Activated T-cell treated with anti-CD3 and anti-CD28 coated beads, Interleukin-2, amount 50 U/mL, for 72 hours (primary cell): ENCODE measurements at places on chromosomes 4 and X.

GRCh38 chr4:74117024-74117534 lies 18.1 kb upstream of the CXCL2 start:
- DNase-seq = no peak

GRCh38 chr4:120963449-120963848 lies 40.9 kb upstream of the PRDM5 start:
- no peak for DNase-seq

- DNase-seq = no peak
Observed at GRCh38 chrX:19720236-19720635, 167.2 kb downstream of the SH3KBP1 start.

DNA sequence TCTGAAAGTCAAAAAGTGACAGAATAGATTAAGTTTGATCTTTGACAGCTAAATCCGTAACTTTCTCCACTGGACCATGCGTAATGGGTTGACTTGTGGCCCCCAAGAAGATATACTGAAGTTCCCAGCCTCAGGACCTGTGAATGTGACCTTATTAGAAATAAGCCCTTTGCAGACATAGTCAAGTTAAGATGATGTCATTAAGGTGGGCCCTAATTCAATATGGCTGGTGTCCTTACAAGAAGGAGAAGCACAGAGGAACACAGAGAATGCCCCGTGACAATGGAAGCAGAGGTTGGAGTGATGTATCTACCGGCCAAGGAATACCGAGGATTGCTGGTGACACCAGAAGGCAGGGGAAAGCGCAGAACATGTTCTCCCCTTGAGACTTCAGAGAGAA lies 14.4 kb downstream of the ENPP6 start:
- no peak for DNase-seq

DNA sequence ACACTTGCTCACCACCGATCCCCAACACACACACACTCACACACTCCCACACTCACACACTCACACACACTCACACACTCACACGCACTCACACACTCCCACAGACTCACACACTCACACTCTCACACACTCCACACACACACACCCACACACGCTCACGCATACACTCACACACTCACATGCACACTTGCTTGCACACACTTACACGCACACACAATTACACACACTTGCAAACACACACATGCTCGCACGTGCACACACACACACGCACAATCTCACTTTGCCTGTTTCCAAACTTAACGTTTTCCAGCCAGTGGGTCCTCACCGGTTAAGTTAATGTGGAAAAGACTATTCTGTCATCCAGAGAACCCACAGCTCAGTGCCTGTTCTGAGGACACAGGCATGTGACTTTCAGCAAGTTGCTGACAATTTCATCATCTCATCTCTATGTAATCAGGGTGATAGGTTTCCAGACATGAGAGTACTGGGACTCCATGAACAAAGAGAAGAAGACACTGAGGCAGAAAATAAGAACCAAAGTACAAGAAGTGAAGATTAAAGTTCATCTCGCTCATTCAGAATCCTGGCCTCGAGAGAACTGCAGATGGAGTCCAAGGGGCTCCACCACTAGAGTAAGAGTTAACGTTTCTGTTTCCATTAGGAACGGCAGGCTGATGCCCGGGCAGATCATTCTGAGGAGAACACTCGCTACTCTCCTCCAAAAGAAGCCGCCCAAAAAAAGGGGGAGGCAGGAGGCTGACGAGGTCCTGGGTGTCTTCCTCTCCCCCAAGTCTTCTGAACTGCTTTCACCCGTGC lies 153.2 kb upstream of the FRG1 start:
- DNase-seq = no peak

- DNase-seq = no peak
Observed at GRCh38 chr4:24319387-24319786, 265.0 kb downstream of the DHX15 start.

DNA sequence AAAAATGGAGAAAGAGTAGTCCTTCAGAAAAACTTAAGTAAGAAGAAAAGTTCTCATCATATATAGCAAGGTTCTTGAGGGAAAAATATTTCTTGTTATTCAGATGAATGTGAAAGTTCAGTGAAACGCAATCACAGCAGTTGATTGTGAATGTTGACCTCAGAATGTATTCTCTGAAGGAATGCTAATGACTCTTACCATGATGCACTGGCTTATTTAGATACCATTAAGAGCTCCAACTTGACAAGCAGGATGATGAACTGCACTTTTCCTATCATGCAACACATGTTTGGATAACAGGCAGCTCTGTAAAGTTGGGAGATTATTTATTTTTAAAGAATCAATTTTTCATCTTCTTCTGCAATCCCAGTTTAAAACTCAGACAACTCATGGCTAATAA lies 115.5 kb upstream of the MYOZ2 start:
- no peak for DNase-seq

DNA sequence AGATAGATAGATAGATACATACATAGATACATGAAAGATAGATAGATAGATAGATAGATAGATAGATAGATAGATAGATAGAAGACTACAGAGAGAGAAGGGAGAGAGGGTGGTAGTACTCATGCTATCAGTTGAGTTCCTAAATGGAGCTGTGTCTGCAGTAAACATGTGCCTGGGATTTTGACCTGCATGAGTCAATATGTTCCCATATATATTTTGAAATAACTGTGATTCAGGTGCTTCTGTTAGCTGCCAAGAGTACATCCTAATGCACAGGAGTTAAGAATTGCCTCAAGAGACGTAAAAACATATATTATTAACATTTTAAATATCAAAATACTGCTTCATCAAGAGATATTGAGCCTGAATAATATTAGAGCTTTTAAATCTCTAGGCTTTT lies 379.4 kb downstream of the GRXCR1 start:
- no peak for DNase-seq

DNA sequence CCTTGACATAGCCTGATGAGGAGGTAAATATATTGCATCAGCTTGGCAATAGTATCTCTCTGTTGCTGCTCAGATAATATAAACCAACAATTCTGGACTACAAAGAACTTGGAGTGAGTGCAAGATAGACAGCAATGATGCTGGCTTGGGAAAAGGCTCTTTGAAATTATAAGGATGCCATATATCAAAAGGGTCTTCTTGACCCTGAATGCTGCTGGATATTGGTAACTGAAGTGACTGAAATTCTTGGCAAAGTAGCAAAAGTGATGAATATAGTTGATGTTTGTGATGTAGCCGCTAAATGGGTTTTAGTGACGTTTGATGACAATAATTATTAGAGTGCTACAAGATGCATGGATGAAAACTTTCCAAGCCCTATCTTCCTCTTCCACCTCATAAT lies 1391.6 kb downstream of the ADGRL3 start:
- DNase-seq = no peak

DNA sequence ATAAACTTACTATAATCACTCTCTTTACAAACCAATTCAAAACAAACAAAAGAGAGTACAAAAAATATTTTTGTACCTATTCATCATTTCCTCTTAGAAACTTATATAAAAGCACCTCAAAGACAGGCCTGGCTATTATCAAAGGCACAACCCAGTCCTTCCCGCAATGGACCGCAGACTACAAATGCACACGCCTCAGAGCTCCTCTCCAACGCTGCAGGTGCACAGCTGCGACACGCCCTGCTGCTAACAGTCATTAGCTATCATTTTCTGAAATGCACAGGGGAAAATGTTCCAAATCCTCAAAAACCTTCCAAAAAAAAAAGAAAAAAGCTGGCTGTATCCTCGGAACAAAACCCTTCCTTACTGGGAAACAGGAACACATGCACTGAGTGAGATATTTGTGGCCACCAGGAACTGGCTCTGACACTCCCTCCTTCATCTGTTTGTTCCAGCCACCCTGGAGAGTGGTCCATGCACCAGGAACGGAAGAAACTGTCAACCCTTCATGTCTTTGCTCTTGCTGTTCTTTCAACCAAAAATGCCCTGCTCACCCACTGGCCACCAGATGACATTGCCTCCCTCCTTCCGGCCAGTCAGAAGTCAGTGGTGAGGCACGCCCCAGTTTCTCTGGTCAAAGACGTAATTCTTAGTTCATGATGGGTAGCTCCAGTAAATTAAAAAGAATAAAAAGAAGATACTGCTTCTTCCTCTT lies 16.7 kb downstream of the IRF2 start:
- DNase-seq = no peak

GRCh38 chr4:62191451-62192240 lies 991.5 kb downstream of the ADGRL3 start:
- DNase-seq = no peak

DNA sequence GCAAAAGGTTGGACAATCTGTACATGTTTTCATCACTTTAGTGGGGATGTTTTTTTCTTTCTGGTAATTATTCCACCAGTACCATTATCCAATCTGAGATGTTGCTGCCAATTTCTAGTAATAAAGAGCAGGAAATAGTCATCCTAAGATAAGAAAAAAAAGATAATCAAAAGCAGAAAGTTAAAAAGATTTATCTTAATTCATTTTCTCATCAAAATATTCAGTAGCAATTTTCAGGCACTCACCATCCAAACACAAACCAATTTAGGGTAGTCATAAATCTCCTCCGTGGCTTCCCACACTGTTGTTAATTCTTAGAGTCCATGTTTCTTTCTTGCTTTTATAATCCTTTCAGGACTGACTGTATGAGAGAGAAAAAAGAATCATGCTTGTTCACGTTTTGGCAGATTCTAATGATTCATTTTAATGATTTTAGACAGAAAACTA lies 263.7 kb upstream of the UGT8 start:
- DNase-seq = no peak
